ENCODE measurements at places on chromosomes 16 and 17. TPM values are rescaled to one million over a fixed set of nuclear protein-coding genes. Genes with fewer than 3 reads are reported as not detected.

GRCh38 chr17:67491681-67492024, 114.6 kb downstream of the PITPNC1 start:
- no peak for DNase-seq

- DNase-seq: no peak
These were observed 162.4 kb downstream of the PPM1E start for GRCh38 chr17:58918072-58918471.

Gene NKIRAS2
- total RNA-seq: 63.6 TPM

- no peak for DNase-seq
These were observed 126.5 kb upstream of the RCVRN start for GRCh38 chr17:10031606-10032005.

DNA sequence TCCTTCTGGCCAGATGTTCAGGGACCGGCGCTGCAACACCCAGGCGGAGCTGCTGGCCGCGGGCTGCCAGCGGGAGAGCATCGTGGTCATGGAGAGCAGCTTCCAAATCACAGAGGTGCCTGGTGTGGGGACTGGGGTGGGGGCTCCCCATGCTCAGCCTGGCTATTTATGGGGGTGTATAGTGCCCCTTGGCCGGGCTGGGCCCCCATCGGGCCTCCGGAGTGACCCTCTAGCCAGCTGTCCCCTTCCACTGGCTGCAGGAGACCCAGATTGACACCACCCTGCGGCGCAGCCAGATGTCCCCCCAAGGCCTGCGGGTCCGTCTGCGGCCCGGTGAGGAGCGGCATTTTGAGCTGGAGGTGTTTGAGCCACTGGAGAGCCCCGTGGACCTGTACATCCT, 6.1 kb downstream of the ITGB4 start:
- DNase-seq: no peak

Gene KSR1
- total RNA-seq: 42.6 TPM

Gene NOTUM
- not detected for total RNA-seq

Gene LPO
- not detected for total RNA-seq

Gene CCL17
- total RNA-seq: not detected

DNA sequence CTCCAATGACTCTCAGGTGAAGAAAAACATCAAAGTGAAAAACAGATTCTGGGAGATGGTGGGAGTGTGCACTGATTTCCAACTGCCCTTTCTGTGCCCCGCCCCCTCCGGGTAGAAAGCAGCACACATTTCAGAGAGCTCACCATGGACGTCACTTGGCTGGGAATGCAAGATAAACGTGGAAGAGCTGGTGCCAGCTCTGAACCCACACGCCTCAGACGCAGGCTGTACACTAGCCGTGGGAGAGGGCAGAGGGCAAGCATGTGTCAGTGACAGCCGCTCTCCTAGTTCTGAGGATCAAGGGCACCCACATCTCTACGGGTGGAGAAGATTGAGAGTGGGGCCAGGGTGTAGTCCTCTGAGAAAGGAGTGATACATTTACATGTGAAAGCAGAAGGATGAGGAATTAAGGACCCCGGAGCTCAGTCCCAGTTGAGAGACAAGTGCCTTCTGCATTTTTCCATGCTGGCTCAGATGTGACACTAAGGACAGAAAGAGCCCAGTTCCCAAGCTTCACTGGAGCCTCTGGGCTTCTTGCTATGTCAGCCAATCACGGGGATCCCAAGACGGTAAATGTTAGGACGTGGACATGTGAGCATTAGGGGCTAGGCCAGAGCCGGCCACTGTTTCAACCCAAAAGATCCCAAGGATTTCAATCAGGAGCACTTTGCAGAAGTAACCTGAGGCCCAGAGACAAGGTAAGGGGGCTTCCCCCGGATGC, 101.3 kb downstream of the ZFHX3 start:
- DNase-seq: peak; percentile 78

Gene SCARF1
- total RNA-seq: 295 TPM

Gene KRT12
- total RNA-seq: not detected

DNA sequence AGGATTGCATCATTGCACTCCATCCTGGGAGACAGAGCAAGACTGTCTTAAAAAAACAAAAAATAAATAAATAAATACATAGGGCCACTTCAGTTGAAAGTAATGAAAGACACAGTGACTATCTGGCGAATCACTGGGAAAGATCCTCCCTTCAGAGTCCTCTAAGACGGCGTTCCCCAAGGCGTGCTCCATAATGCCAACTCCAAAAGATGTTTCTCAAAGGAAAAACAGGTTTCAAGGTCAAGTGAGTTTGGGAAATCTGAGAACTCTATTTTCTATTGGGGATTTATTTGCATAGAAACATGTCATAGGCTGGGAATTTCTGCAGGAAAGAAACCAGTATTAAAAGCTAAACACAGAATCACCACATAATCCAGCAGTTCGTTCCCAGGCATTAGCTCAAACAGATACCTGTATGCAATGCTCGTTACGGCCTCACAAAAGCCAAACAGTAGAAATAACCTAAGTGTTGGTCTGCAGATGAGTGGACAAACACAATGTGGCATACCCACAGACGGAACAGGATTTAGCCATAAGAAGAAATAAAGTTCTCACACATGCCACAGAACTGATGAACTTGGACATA, 7.9 kb downstream of the KLHDC4 start:
- no peak for DNase-seq

- no peak for DNase-seq
These were observed 799.0 kb downstream of the KCNJ2 start for GRCh38 chr17:70968302-70968701.

DNA sequence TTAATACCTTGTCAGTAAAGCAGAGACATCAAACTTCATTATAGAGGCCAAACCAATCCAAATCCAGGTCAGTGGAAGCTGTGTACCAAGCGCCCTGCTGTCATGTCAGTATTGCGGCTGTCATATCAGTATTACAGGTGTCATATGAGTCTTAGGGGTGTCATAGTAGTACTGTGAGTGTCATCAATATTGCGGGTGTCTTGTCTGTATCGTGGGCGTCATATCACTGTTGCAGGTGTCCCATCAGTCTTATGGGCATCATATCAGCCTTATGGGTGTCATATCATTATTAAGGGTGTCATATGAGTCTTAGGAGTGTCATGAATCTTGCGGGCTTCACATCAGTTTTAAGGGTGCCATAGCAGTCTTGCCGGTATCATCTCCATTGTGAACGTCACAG, 6.0 kb upstream of the PRDM7 start:
- no peak for DNase-seq

DNA sequence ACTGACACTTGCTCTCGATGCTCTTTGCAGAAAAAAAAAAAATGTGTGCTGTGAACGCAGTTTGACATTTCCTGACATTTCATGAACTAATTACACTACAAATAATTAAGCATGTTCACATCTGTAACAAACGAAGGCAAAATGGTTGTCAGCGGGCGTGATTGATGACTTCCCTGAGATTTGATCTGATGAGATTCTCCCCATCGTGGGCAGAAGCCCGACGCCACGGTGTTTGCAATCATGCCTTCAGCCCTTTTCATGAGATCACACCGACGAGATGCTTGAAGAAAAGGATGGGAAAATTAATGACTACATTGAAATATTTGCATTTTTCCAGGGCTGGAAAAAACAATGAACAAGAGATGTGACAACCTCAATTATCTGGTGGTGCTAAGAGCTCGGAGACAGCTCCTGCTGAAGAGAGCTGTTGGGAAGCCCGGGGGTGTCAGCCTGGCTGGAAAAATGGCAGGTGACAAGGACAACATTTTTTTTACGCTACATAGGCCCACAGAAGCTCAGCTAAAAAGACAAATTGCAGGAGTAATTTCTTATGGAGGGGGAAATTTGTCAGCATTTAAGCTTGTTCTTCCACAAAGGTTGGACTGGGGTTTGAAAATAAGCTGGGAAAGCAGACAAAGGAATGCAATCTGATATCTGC, 259.4 kb upstream of the IRX3 start:
- DNase-seq: no peak

Data from ascending aorta (tissue), 2 donors.